ENCODE measurements at places on chromosomes 7 and 10. TPM values are rescaled to one million over a fixed set of nuclear protein-coding genes. Genes with fewer than 3 reads are reported as not detected.
A peak's percentile ranks its signal among the peaks of the same experiment; 100 is the strongest.

- H3K4me3 ChIP-seq: no peak overlapping the region
- no peaks in the 10 kb centered on the region for H3K27me3 ChIP-seq
- peak overlapping the region; percentile 97 for H3K27ac ChIP-seq
- ATAC-seq: no peak
- H3K4me1 ChIP-seq: peaks cover 23% of the 10 kb centered on the region
Observed at GRCh38 chr10:95441547-95441923, 119.6 kb downstream of the SORBS1 start.

DNA sequence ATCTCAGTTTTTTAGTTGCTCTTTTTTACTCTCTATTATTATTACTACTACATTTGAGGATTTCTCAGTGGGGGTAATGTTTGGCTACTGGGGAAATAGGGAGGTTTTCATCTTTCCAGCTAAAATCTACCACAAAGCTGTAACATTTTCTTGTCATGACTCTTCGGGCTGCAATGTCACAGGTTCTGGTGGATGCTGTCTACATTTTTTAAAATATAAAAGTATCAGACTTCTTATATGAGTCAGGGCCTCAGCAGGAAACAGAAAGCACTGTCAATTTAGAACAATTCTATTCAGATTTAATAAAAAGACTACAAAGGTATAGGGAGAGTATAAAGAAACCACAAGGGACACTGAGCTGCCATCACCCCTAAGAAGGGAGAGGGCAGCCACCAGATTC is 61.6 kb downstream of the DNAJC12 start:
- no peak for ATAC-seq
- no peaks in the 10 kb centered on the region for H3K4me1 ChIP-seq
- no peak overlapping the region for H3K4me3 ChIP-seq
- no peaks in the 10 kb centered on the region for H3K27me3 ChIP-seq
- H3K36me3 ChIP-seq: no peaks in the 10 kb centered on the region

CWF19L1 gene
- 20.7 TPM for total RNA-seq

- no peak overlapping the region for H3K27ac ChIP-seq
- no peaks in the 10 kb centered on the region for H3K27me3 ChIP-seq
- ATAC-seq: no peak
- no peaks in the 10 kb centered on the region for H3K4me1 ChIP-seq
- H3K36me3 ChIP-seq: no peaks in the 10 kb centered on the region
Observed at GRCh38 chr7:2209961-2210323, 22.8 kb downstream of the MAD1L1 start.

NCF1 gene
- total RNA-seq: 5.7 TPM

GRCh38 chr7:405489-406211 is 114.0 kb downstream of the PDGFA start:
- H3K27ac ChIP-seq: no peak overlapping the region
- H3K36me3 ChIP-seq: no peaks in the 10 kb centered on the region
- H3K4me3 ChIP-seq: no peak overlapping the region

DNA sequence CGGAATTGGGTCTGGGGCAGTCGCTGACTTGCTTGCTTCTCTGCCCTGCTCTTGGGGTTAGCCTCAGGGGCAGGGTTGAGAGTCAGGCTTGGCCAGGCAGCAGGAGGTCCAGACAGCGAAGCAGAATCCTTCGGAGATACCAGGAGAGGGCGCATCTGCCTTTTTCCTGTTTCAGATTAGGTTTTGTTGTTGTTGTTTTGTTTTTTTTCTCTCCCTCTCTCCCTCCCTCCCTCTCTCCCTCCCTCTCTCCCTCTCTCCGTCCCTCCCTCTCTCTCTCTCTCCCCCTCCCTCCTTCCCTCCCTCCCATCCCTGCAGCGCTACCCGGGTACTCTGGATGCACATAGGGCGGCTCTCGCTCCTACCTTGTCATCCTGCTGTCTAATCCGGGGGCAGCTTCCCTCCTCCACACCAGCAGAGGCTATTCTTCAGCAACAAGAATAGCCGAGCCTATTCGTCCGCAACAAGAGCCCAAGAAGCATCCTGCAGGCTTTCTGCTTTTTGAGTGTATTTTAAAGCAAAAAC is 758 bp upstream of the OPTN start:
- peak overlapping the region; percentile 99 for H3K4me3 ChIP-seq
- H3K4me1 ChIP-seq: peaks cover 3% of the 10 kb centered on the region

GRCh38 chr7:22663721-22664120 is 63.3 kb upstream of the IL6 start:
- no peaks in the 10 kb centered on the region for H3K27me3 ChIP-seq
- no peak for ATAC-seq
- no peak overlapping the region for H3K4me3 ChIP-seq
- H3K27ac ChIP-seq: no peak overlapping the region
- H3K4me1 ChIP-seq: no peaks in the 10 kb centered on the region

GRCh38 chr10:3978761-3979160 is 193.8 kb upstream of the KLF6 start:
- H3K27ac ChIP-seq: no peak overlapping the region
- no peak for ATAC-seq
- no peaks in the 10 kb centered on the region for H3K36me3 ChIP-seq
- no peak overlapping the region for H3K4me3 ChIP-seq

- H3K36me3 ChIP-seq: no peaks in the 10 kb centered on the region
- H3K4me1 ChIP-seq: peaks cover 13% of the 10 kb centered on the region
Observed at GRCh38 chr7:116316838-116317628, 106.7 kb downstream of the TES start.

- no peak overlapping the region for H3K27ac ChIP-seq
- no peak overlapping the region for H3K4me3 ChIP-seq
- H3K36me3 ChIP-seq: no peaks in the 10 kb centered on the region
- ATAC-seq: no peak
Observed at GRCh38 chr7:73972614-73973013, 55.4 kb upstream of the ELN start.

DNA sequence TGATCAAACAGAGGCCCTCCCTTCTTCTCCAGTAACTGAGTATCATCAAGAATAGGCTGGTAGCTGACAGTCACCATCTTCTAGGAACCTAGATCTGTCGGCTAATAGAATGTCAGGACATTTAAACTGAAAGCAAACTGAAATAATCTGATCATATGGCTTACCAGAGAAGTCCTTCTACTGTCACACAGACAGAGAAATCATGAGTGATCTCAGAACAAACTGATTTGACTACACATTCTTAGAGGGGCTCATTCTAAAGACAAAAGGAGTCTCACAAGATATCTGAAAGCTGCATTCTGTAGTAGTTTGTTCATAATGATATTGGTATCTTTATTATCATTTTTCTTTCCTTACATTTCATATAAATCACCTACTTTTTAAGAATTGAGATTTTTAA is 130.9 kb upstream of the ADCY1 start:
- no peaks in the 10 kb centered on the region for H3K27me3 ChIP-seq
- no peaks in the 10 kb centered on the region for H3K36me3 ChIP-seq
- no peaks in the 10 kb centered on the region for H3K4me1 ChIP-seq
- no peak overlapping the region for H3K27ac ChIP-seq
- no peak overlapping the region for H3K4me3 ChIP-seq

DNA sequence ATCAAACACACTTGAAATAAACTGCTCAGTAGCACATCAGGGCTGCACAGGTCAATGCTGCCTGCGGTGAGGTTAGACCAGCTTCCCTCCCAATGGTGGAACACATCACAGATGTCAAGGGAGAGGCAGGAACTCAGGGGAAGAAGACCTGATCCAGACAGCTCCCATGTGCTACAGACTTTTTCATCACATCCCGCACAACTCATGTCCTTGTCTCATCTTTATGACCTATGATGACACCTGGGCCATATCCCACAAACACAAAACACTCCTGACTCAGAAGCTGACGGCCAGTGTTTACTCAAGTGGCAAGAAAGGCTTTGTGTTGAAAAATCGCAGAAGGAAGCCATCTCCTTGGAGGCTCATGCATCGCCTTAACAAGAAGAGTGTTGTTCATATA is 91.6 kb downstream of the HTR5A start:
- H3K4me1 ChIP-seq: no peaks in the 10 kb centered on the region
- no peaks in the 10 kb centered on the region for H3K36me3 ChIP-seq
- H3K27ac ChIP-seq: no peak overlapping the region
- H3K4me3 ChIP-seq: no peak overlapping the region
- no peak for ATAC-seq

DNA sequence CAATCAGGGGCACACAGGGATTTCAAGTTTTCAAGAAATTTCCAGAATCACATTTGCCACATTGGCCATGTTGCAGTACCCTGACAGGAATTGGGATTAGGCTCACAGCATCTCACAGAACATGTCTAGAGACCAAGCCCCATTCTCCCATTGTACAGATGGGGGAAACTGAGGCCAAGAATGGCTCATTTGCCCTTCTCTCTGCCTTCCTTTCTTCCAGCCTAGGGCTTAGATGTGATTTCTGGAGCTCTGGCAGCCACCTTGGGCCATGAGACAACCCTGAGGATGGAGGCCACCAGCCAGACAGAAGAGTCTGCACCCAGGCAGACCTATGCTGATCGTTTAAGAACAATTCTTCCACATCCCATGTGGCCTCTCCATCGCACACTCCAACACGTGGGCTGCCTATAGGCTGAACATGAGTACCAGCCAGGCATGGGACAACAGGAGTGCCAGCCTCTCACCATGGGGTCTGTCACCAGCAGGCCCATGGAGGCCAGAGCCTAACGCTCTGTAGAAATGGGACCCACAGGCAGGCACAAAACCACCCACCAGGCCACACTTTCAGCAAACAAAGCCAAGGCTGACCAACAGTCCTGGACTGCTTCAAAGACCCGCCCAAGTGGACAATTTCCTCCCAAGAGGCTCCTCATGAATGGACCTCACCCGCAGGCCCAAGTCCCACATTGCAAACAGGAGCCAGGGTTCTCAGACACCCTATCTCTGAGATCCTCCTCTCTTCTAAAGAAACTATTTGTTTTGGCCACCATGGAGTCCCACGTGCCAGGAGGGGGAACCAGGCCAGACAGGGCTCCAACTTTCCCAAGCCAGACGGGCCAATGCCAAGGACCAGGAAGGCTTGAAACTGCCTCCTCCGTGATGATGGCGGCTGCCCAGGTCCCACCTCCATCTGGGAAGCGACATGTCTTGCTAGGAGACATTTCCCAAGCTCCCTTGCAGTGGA is 20.7 kb downstream of the PDGFA start:
- no peak for ATAC-seq
- no peaks in the 10 kb centered on the region for H3K27me3 ChIP-seq
- H3K36me3 ChIP-seq: no peaks in the 10 kb centered on the region

GRCh38 chr7:123538189-123538714 is 3.9 kb upstream of the IQUB start:
- H3K27ac ChIP-seq: peak overlapping the region; percentile 2
- no peaks in the 10 kb centered on the region for H3K27me3 ChIP-seq
- peaks cover 14% of the 10 kb centered on the region for H3K36me3 ChIP-seq
- H3K4me1 ChIP-seq: no peaks in the 10 kb centered on the region
- H3K4me3 ChIP-seq: no peak overlapping the region

- no peak within 1 kb of the TSS for H3K4me3 ChIP-seq
- H3K4me1 ChIP-seq: no peaks in the 10 kb centered on the region
- ATAC-seq: no peak
- no peaks in the 10 kb centered on the region for H3K36me3 ChIP-seq
- H3K27me3 ChIP-seq: peaks cover 10% of the 10 kb centered on the region
Observed at GRCh38 chr10:113552701-113553100, at the start of gene HABP2. Gene HABP2 (plus strand): TSS chr10:113553053. CDS start chr10:113553122, 69 bp downstream.

DNA sequence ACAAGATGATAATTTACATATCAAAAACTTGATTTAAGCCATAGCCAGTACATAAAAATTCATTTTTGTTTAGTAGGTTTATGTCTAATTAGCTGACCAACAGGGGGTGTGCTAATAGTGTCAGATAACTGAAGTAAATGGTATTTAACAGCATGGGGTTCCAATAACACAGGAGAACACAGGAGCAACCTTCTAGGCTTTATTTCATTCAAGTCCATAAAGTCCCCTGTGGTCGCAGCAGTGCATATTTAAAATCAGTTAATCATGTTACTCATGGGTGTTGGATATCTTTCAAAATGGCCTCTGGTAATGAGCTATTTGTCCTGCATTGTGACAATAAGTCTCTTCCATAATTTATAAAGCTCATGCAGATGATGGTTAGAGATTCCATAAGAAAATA is 238.6 kb downstream of the CNTNAP2 start:
- ATAC-seq: no peak
- no peaks in the 10 kb centered on the region for H3K4me1 ChIP-seq
- no peak overlapping the region for H3K4me3 ChIP-seq
- H3K36me3 ChIP-seq: no peaks in the 10 kb centered on the region
- no peak overlapping the region for H3K27ac ChIP-seq

DNA sequence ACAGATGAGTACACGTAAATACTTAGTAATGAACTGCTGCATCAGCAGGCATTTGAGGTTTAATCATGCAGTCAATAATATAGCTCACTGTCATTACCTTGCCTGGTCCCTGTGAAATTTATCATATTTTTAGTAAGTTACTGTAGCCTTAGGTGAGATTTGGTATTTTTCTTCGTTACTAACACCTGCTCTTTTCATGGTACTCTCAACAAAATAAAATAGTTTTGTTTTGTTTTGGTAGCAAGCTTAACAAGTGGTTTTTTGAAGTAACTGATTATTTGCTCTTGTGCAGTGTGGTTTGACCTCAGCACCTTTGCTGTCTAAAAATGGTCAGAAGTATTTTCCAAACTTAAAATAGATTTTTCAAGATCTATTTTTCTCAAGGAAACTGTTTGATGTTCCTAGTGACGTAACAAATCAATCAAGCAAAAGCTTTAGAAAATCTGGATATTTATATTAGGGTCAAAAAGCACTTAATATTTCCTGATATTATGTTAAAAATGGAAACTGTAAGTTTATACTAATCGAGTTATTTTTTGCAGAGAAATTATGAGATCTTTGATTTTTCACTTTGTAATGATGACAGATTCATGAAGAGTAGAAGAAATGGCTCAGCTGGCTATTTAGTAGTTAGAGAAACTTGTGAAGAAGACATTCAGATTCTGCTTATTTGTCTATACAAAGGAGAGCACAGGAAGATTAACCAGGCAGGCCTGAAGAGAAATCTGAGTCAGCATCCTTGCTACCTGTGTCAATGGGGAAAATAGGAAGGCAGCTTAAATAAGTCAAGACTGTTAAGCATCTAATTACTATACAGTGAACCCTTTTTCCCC is 21.0 kb upstream of the RPA3 start:
- H3K36me3 ChIP-seq: no peaks in the 10 kb centered on the region
- no peak overlapping the region for H3K27ac ChIP-seq
- H3K27me3 ChIP-seq: no peaks in the 10 kb centered on the region
- H3K4me3 ChIP-seq: no peak overlapping the region

Measured in gastroesophageal sphincter (tissue), 4 donors.